ENCODE measurements at places on chromosomes 4 and X.
A peak's percentile ranks its signal among the peaks of the same experiment; 100 is the strongest.

DNA sequence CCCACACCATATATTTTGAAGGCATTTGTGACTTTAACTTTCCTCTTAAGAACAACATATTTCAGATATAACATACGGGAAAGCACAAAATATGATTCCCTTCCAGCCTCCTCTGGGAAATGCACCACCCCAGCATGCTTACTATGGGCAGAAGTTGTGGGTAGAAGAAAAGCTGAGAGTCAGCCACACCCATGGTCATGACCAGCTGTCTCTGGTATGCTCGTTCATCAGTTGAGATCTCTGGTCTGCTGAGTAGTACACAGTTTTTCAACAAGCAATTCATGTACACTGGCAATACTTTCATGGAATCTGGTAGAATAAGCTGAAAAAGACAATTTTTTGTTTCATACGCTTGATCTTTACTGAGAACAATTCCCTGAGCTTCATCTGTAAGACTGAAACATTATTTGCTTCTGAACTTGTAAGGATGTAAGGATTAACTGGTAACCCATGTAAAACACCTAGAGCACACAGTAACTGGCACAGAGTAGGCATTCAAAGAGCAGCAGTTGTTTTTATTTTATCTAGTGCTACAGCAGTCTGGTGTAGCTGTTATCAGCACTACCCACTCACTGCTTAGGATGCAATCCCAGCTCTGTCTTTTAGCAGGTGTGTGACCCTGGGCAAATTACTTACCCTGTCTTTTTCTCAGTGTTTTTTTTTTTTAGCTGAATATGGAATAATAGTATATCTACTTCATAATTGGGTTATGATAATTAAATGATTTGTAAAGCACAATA is 47.6 kb downstream of the METTL14 start:
- no peak for DNase-seq

DNA sequence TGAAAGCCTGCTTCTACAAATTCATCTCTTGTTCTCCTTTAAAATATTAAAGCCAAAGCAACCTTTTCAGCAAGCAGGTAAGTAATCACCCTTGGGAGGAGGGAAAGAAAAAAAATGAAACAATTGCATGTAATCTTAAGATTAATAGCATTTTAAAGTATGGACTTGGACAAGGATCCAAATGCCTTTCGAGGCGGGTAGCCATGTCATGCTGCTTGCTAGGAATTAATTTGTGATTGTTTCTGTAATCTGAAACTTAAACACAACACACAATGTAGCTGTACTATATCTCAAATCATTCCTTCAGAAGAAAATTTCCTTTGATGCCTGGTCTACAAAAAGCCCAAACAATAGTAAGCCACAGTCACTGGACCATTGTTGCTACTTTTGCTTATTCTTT is 112.4 kb upstream of the CBR4 start:
- no peak for DNase-seq

GRCh38 chrX:1468250-1468772 is 15.6 kb upstream of the ASMTL start:
- DNase-seq: no peak

- DNase-seq: no peak
These were observed 51.8 kb downstream of the TASL start for GRCh38 chrX:30525732-30526131.

DNA sequence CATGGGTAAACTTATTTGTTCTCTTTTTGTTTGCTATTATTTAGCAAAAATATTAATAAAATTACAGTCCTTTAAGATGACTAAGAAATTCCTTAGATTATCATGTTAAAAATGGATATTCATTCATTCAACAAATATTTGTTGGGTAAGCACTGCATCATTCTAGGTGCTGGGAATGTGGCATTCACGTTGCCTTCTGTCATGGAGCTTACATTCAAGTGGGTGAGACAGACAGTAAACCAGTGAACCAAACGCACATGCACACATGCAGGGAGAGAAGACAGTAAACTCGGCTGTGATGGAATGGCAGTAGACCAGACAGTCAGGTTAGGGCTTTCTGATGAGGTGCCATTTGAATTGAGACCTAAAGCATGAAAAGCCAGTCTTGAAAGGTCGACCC is 91.8 kb downstream of the STOX2 start:
- no peak for DNase-seq

GRCh38 chr4:110130576-110131358 is 67.6 kb downstream of the ELOVL6 start:
- DNase-seq: no peak

GRCh38 chr4:56048383-56048701 is 99.6 kb downstream of the CEP135 start:
- DNase-seq: no peak

GRCh38 chr4:54499308-54500074 is 158.3 kb upstream of the KIT start:
- DNase-seq: no peak

- no peak for DNase-seq
These were observed 219.3 kb downstream of the TRAM1L1 start for GRCh38 chr4:116866106-116866505.

DNA sequence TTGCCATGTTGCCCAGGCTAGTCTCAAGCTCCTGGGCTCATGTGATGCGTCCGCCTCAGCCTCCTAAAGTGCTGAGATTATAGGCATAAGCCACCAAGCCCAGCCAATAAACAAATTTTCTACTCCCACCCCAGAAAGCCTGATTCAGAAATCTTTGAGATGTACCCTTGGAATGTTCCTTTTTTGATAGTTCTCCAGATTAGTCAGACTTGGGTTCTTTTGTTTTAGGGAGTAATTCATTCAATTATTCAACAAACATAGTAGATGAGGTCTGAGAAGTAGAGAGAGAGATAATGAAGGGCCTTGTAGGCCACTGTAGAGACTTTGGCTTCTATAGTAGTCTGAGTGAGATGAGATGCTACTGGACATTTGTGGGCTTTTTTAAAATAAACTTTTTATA is 27.8 kb downstream of the RP2 start:
- no peak for DNase-seq

DNA sequence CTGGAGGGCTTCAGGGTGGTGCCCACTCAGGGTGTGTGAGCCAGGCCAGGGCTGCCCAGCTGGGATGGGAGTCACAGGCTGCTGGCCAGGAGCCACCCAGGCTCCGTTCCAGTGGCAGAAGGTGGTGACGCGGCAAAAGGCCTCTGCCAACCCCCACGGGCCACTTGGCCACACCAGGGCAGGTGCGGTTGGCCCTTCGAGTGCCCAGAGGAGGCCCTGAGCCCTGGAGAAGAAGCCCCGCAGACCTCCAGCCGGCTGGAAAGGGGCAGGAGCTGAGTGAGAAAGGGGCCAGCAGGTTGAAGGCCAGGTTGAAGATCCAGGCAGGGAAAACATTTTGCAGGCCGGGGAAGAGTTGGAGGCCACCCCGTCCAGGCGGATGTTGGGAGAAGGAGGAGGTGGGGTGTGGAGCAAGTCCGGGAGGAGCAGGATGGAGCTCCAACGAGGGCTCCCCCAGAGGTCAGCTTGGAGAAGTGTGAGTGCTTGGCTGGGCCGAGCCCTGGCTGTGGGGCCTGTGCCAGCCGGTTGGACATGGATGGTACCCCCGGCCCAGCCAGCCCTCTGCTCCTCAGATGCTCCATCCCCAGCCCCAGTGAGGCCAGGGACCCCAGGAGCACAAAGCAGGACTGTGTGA is 2.8 kb upstream of the CPLX1 start:
- DNase-seq: no peak

GRCh38 chrX:154412468-154412867 is 1.1 kb downstream of the TAFAZZIN start:
- DNase-seq: no peak

DNA sequence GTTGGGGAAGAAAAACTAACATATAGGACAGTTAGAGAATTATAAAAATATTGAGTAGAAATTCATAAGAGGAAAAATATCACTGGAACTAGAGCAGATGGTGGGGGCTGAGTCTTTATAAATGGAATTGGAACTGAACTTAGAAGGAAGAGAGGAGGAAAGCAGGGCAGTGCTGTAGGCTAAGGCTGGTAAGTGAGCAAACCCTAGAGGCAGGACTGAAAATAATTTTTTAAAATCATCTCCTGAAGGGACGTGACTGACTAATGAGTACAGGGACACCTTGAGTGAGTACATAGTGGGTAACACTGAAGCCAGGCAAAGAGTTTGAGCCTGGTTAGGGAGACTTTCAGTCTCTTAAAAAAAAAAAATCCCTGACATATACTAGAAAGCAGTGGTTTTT is 63.3 kb downstream of the GALNT7 start:
- DNase-seq: no peak

GRCh38 chr4:108794136-108794535 is 31.3 kb upstream of the ETNPPL start:
- no peak for DNase-seq

GRCh38 chr4:104726002-104726401 is 231.3 kb upstream of the CXXC4 start:
- DNase-seq: no peak

GRCh38 chr4:88816360-88816759 is 118.7 kb upstream of the NAP1L5 start:
- no peak for DNase-seq

DNA sequence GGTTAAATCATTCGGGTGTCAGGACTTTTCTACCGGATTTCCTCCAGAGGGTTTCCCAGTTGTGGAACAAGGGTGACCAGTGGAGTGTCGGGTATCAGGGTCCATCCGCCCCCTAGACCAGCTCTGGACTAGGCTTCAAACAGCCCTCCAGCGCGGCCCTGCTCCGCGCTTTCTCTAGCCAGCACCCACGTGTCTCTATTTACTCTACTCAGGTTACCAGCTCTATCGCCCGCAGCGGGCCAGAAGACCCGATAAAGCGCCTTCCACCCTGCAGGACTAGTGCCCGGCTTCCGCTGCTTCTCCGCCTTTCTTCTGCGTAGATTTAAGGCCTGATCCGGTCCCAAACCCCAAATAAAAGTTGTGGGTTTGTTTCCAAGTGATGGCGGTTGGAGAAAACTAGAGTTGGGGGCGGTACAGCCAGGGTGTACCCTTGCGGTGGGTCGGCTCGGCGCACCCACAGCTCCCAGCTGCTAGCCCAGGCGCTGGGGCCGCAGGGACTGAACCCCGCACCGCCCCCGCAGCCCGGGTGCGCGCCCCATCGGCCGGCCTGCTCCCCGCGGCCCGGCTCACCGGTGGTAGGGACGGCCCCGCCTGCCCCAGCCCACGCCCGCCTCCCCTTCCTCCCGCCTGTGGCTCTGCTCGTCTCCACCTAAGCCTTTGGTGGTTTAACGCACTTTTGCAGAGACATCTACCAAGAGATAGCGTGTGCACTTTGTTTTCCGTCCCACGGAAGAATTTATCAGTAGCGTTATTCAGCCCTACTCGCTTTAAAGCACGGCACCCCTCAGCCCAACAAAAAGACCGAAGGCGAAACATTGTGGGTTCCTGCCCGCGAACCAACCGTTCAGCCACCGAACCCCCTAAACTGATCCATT is 2.1 kb downstream of the LEF1 start:
- peak; percentile 55 for DNase-seq

GRCh38 chr4:85901500-85901899 is 426.6 kb downstream of the ARHGAP24 start:
- no peak for DNase-seq

DNA sequence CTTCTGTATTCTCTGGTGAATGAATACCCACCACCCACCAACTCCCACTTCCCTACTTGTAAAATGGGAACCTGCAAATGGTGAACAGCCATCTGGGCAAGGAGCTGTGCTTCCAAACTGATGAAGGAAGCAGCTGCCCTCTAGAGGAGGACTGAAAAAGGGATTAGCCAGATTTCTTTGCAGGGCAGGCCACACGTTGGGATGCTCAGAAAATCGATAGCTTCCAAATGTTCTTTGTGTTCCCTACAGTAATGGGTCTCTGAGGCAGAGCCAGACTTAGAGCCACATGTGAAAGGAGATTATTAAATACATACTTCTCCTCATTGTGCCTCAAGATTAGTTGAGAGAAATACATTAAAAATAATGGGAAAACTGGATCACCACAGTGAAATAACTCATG is 39.3 kb upstream of the LPAR4 start:
- DNase-seq: no peak

DNA sequence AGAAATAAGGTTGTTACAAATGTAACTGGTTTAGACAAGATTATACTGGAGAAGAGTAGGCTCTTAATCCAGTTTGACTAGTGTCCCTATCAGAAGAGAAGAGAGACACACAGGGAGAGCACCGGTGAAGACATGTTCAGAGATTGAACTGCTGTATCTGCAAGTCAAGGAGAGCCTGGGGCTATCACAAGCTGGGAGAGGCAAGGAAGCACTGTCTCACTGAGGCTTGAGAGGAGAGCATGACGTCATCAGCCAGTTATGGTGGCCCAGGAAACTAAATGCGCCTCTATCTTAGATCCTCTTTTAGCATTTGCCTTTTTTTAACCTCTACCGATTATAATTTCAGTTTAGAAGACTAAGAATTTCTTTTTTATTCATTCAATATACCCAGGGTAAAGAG is 583.4 kb downstream of the TRAM1L1 start:
- DNase-seq: no peak

DNA sequence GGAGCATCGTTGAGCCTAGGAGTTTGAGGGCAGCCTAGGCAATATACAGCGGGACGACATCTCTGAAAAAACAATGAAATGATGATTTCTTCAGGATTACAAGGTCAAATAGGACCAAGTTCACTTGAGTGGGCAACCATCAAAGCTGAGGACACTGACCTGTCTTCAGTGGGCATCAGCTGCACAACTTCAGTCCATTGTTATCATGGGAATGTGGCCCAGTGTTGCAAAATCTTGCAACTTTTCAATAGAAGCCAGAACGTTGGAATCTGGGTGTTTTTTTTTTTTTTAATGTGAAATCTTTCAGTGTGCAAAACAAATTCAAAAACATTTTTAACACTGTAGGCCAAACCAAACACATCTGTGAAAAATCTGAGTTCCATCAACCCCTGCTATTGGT is 155.4 kb upstream of the PLAC1 start:
- no peak for DNase-seq

GRCh38 chrX:106976416-106976815 is 23.6 kb downstream of the MORC4 start:
- DNase-seq: no peak

GRCh38 chrX:108557580-108557979 is 117.9 kb downstream of the COL4A5 start:
- no peak for DNase-seq

DNA sequence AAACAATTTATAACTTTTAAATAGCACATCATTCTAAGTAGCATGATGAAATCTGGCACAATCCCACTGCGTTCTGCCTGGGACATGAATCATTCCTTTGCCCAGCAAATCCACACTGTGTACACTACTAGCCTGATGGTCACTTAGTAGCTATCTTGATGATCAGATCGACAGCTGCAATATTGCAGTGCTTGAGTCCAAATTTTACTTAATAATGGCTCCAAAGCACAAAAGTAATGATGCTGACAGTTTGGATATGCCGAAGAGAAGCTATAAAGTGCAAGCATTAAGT is 86.6 kb upstream of the NPNT start:
- DNase-seq: no peak

DNA sequence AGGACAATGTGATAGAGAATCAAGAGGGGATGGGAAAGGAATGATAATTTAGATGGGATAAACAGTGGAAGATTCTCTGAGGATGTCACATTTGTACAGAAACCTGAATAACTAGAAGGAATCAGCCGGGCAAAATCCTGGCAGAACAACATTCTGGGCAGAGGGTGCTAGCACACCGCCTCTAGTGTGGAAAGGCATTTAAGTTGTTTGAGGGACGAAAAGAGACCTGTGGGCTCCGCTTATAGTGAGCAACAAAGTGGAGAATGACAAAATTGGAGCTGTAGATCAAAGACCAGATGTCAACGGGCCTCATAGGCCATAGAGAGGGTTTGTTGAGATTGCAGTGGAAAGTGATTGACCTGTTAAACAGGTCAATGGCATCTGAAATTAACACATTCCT is 596.0 kb upstream of the SLIT2 start:
- DNase-seq: no peak

Data from NCI-H2029 treated with DMSO at 0.1 percent for 48 hours (cell line).